Activated naive CD4-positive, alpha-beta T cell treated with anti-CD3 and anti-CD28 coated beads, Interleukin-2, amount 10 ng/mL, durations not matched to agents 5 hours and 36 hours (primary cell): ENCODE measurements at places on chromosomes 2 and 18. TPM values are rescaled to one million over a fixed set of nuclear protein-coding genes. Genes with fewer than 3 reads are reported as not detected.

The ANTXR1 gene
- total RNA-seq: not detected

The CD28 gene
- total RNA-seq: 132 TPM

The SPP2 gene
- not detected for total RNA-seq

The ACAA2 gene
- 79.8 TPM for total RNA-seq

The CNNM3 gene
- 27.9 TPM for total RNA-seq

The GCG gene
- total RNA-seq: not detected

The NAT8 gene
- not detected for total RNA-seq

The CYP1B1 gene
- total RNA-seq: 3.8 TPM
